ENCODE measurements at places on chromosomes 2 and 18. TPM values are rescaled to one million over a fixed set of nuclear protein-coding genes. Genes with fewer than 3 reads are reported as not detected.

The HOXD8 gene
- total RNA-seq = 0.25 TPM

The OTOF gene
- total RNA-seq = 0.25 TPM

The KCNG2 gene
- 0.25 TPM for total RNA-seq

The PRKCE gene
- 51.1 TPM for total RNA-seq

The SLC9A4 gene
- total RNA-seq = 0.25 TPM

The ABCB11 gene
- total RNA-seq = 0.25 TPM

The ADD2 gene
- total RNA-seq = 385 TPM

The SKOR2 gene
- total RNA-seq = not detected
